ENCODE measurements at places on chromosomes 2 and 18.

GRCh38 chr2:44203542-44203941, 34.9 kb downstream of the PPM1B start:
- DNase-seq, result no peak

DNA sequence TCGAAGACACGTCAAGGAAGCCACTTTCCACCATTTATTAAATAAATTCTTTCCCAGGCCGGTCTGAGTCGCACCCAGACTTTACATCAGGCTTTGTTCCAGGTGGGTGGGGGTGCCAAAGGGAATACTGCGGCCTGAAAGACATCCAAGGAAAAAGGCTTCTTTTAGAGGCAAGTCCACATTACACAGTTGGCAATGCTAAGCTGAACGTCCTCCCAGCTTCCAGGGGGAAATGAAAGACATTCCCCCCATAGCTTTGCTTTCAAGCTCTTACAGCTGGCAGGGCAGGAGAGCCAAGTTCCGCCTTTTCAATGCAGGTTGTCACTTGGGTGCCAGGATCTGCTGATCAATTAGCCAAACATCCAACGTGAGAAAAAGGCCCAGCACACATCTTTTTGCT, 36.5 kb upstream of the PTPN4 start:
- no peak for DNase-seq

GRCh38 chr2:54411801-54412354, 44.2 kb upstream of the SPTBN1 start:
- no peak for DNase-seq

DNA sequence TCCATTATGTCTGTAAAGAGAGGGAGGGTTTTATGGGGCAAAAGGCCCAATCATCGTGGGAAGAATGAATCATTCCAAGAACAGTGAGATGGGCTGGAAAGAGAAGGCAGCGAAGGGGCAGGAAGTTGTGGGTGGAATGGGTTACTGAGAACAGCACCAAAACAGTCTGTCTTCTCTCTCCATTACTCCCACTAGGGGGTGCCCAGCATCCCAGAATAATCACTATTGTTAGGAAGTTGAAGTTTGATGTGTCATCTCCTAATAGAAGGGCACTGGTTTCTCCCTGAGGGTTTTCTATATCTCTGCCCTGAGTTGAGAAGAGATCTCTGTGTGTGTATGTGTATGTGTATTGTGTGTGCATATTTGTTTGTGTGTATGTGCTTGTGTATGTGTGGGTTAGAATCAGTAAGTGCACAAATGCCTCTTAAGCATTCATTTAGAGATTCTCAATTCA, 76.6 kb upstream of the MAP4K3 start:
- peak; percentile 35 for DNase-seq

DNA sequence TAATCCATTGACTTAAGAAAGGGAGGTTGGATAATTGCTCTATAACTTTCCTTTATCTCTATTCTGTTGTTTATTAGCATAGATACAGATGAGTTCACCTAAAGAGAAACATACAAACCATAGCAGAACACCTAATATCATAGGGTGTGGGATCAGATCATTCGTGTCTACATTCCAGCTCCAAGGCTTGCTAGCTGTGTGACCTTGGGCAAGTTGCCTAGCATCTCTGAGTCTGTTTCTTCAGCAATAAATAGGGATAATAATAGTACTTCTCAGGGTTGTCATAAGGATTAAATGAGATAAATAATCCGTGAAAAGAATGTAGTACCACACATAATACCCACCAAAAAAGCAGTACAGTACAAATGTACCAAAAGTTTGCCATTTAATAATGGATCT, 126.2 kb downstream of the PLB1 start:
- no peak for DNase-seq

- no peak for DNase-seq
Measured at GRCh38 chr2:184599054-184599871, 934 bp downstream of the ZNF804A start.

GRCh38 chr2:99597616-99598015, 107.8 kb upstream of the REV1 start:
- no peak for DNase-seq

DNA sequence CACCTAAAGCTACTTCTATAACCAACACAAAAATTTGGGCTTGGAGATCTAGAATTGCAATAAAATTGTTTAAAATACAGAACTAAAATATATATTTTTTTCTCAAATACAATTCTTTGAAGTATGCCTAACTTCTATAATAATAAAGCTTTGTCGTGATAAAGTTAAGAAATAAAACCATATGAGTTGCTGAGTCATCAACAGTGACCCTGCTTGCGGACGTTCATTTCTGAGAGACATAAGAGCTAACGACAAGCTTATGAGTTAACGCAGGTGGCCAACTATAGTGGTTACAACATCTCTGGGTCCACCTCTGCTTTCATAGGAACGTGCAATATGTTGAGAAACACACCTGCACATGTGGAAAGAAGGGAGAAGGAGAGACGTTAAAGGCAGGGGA, 407.1 kb upstream of the SLC14A2 start:
- DNase-seq, result no peak

- DNase-seq, result no peak
Measured at GRCh38 chr2:202716953-202717597, 82.3 kb downstream of the FAM117B start.

DNA sequence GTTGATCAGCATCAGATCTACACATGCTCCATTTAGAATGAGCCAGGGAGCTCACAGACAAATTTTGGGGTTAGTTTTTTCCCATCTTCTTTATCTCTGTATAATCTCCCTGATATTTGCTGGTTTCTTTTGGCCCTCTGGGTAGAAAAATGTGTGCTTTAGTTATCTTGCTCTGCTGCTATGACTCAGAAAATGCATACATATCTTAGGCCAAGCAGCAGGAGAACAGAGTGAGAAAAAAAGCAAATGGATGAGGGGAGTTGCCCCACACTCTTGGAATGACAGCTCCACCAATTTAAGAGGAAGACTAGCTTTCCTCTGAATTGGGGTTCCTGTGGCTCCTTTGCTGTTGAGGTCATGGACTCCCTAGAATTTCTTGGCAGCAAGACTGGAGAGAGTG, 331.8 kb downstream of the KCNJ3 start:
- no peak for DNase-seq

DNA sequence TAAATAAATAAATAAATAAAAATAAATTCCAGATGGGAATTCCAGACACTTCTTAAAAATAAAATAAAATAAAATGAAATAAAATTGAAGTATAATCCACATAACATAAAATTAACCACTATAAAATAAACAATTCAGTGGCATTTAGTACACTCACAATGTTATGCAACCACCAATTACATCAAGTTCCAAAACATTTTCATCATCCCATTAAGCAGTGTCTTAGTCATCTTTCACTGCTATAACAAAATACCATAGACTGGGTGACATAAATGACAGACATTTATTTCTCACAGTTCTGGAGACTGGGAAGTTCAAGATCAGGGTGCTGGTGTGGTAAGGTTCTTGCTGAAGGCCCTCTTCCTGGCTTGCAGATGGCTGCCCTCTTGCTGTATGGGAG, 22.6 kb upstream of the PROKR1 start:
- no peak for DNase-seq

DNA sequence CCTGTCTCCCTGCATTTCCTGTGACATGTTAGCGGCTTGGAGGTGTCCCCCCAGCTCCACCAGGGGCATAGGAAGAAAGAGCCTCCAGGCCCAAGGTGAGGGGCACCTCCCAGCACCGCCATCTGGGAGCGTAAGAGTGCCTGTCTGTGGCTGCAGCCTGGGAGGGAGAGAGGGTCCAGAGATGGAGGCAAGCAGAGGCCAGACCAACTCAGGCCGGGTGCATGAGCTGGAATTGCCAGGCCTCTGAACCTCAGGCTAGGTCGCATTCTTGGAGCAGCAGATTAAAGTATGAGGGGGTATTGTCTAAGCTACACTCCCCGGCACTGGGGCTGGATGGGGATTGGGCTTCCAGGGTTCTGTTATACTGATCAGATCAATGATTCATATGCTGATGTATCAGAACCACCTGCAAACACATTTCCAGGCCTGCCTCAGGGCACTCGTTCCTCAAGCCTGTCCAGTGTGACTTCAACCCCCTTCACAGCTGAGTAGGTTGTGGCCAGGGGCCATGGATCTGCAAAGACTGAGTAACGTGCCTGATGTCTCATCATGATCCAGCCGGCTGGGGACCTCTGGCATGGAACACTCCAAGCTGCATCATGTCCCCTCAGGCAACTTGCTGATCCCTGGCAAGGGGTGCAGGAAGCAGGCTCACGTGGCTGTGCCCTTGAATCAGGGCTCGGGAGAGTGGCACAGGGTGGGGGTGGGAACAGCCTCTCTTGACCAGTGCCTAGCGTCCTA, 73.2 kb downstream of the HS1BP3 start:
- no peak for DNase-seq

DNA sequence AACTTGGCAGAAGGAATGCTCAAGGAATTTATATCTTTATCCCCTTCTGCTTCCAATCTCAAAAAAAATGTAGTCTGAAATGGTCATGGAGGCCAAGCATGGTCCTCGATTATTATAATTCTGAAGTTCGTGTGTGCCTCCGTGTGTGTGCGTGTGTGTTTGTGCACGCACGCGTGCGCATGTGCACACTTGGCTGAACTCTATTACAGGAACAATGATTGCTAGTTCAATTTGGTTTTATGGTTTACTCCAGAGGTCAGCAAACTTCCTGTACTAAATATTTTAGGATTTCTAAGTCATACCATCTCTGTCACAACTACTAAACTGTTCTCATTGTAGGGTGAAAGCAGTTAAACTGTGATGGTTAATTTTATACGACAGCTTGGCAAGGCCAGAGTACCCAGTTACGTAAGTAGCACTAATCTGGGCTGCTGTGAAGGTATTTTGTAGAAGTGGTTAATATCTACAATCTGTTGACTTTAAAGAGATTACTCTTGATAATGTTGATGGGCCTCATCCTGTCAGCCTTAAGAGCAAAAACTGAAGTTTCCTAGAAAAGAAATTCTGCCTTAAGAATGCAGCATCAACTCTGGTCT, 5.8 kb upstream of the MARCHF7 start:
- no peak for DNase-seq

GRCh38 chr2:57432528-57432927, 614.1 kb upstream of the VRK2 start:
- DNase-seq, result no peak

Measured in WTC11 (cell line).